ENCODE measurements at places on chromosomes 3 and 15.

DNA sequence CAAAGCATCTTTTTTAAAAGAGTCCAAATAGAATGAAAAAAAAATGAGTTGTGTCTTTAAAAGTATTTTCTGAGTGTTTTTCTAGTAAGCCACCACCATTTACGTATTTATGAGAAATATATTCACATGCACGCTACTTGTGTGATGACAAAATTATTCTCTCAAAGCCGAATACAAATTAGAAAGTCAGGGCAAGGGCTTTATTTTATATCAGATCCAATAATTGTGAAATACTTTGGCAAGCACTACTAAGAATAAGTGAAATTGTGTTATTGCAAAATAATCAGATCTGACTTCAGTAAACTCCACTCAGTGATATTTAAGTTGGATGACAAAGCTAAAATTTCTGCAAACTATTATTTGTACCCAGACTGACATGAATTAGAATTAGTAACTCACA lies 589.3 kb upstream of the KCNMB2 start:
- DNase-seq, result no peak

- no peak for DNase-seq
Observed at GRCh38 chr15:40731034-40731433, 24.0 kb downstream of the RMDN3 start.

DNA sequence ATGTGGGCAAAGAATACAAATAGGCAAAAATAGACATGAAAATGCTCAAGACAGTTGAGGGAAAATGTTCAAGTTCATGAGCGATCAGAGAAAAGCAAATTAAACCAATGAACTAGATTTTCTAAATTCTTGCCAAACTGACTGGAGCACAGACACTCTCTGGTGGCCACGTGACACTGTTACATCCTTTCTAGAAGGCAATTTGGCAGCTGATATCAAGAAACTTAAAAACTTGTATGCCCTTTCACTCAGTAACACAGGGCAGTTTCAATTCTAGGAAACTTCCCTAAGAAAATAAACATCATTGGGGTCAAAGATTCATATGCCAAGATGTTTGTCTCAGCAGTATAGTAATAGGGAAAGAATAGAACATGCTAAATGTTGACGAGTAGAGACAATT lies 52.2 kb downstream of the ABHD5 start:
- no peak for DNase-seq

- DNase-seq, result no peak
Observed at GRCh38 chr3:58356054-58356453, 23.4 kb downstream of the PXK start.

DNA sequence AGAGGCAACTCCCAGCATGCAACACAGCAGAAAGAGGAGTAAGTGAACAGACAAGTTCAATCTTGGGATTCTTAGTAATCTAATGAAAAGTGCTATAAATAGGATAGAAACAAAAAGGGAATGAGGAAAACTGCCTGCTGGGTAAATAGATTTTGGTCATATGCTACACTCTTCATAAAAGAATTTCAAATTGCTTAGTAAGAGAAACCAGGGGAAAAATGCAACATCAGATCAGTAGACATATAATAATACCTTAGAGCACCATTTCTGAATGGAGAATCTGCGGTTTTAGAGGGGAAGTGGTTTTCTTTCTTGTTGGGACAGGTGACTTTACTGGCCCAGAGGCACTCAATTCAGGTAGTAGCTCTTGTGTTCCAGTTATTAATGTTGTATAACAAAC lies 13.4 kb upstream of the TBC1D5 start:
- DNase-seq, result no peak
